ENCODE measurements at places on chromosomes 3 and 15.

- DNase-seq = peak; percentile 9
Measured at GRCh38 chr3:33372218-33373081, 67.8 kb downstream of the UBP1 start.

GRCh38 chr3:10702961-10703740 is 112.9 kb upstream of the SLC6A11 start:
- no peak for DNase-seq

DNA sequence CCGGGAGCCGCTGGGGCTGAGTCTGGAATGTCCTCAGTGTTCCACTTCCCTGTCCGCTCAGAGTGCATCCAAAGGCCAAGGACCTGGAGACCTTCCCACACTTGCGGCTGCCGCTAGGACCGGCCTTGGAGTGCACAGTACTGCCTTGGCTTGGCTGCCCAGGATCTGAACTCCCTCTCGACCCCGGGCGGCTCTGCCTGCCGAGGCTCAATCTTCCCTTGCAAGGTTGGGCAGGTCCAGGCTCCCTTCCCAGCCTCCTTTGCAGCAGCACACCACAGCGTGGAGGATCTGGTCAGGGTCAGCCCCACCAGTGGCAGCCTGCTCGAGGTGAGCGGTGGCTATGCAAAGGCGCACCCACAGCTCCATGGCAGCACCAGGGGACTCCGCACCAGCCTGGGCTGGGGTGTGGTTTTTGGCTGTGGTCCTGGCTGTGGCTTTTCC is 69.2 kb downstream of the PLXNA1 start:
- DNase-seq = no peak

DNA sequence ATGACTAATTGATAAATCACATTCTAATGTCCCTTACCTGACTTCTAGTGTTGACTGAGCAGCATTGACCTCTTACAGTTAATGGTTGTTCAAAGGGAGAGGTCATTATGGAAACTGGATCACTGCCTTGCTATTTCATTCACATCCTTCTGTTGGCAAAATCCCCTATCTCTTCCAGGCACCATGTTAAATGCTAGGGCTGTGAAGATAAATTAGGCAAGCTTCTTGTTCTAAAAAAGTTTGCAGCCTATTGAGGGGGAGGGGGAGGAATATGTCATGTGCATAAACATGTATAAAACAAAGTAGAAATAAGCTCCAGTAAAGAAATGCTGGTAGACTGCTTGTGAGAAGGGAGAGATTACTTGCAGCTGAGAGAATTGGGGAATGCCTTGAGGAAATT is 84.8 kb upstream of the MLF1 start:
- no peak for DNase-seq

GRCh38 chr3:186990878-186991308 is 60.6 kb downstream of the ST6GAL1 start:
- DNase-seq = no peak

DNA sequence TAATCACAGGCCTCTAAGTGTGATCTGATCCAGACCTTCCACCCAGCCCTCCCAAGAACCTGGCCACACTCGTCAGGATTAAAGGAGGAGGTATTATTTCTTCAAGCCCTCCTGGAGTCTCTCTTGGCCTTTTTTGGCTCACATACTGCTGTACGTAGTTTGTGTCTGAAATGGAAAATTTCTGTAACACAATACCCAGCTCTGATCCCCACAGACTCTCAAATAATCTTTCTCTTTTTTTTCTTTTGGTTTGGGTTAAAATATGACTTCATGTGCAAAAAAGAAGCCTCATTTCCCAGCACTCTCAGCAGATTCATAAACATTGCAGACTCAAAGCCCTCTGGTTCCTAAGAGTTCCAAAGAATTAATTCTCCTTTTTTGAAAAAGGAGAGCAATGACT is 96.5 kb upstream of the PHLDB2 start:
- DNase-seq = no peak

DNA sequence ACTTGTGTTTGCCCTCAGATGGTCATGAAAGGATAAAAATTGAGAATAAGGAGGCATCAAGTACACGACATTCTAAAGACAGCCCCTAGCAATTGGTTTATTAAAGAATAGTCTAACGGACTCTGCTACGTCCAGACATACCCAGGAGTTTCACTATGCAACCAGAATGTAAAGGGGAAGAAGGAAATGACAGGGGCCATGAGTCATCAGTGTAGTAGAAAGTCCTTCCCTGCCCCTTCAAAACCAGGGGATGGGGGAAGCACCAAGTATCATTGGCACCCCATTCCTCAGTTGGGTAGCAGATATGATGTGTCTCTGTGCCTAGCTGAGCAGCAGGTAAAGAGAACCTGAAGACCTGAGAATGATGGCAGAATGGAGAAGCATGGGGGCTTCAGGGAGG is 367.4 kb downstream of the IL20RB start:
- DNase-seq = no peak

DNA sequence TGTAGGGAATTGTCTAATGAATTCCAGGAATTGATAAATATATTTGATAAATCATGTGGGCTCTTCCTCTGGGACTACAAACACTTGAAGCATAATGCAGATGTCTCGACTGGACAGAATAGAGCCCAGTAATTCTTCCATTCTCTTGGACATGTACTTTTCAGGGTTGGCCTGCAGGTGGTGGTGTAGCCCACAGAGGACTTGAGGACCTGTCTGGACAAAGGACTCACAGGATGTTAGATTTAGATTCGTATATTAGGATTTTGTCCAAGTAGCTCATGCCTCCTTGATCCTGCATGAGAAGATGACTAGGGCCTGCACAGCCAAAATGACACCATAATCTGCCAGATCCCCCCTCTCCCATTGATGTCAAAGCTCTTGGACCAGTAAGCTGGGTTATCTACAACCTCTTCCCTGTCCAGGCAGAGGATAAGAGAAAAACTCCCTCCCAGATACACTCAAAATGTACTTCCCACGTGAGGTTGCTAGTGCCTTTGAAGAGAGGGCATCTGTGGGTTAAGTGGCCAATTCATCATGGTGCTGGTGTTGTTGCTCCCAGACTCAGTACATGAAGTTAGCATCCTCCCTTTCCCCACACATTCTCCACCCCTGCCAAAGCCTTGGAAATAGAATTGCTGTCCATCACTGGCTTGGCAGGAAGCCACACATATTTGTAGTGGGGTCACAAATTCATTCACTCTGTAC is 88.6 kb upstream of the ZNF280D start:
- peak; percentile 30 for DNase-seq

- peak; percentile 17 for DNase-seq
Measured at GRCh38 chr3:12706504-12707253, 42.8 kb upstream of the RAF1 start.

DNA sequence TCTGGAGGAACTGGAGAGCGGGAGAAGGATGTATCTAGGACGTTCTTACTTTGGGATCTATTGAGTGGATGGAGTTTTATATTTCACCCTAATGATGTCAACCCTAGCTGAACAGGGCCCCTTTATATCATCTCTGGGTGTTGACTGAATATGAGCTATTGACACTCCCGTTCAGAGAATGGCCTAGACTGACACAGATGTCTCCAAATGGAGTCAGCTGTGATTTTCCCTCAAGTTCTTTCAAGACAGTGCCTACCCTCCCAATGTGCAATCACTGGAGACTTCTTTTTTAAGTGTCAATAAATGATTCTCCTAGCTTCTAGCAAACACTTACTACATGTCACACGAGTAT is 63.8 kb downstream of the FRMD4B start:
- DNase-seq = no peak

- no peak for DNase-seq
Measured at GRCh38 chr3:64872345-64872744, 184.5 kb upstream of the ADAMTS9 start.

- peak; percentile 57 for DNase-seq
Measured at GRCh38 chr3:171187706-171188290, 161.3 kb upstream of the SLC2A2 start.

DNA sequence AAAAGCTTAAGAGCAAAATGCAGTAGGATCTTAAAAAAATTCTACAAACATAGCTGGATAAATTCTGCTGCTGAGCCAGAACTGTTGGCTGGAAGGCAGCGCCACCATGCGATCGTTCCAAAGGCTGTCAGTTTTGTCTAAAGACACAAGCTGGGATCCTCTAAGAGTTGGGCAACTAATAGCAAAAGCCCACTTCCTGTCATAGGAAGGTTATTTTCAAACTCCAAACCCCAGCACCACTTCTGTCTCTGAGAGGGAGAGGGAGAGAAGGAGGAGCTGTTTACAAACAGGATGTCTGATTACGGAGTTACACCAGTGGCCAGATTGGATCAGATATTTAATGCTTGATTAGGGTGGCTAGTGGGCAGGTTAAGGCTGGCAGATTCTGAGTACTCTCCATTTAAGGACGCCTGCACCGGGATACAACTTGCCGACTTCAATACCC is 44.0 kb downstream of the EIF4E3 start:
- DNase-seq = peak; percentile 72

- DNase-seq = no peak
Measured at GRCh38 chr3:139930211-139930610, 4.8 kb upstream of the CLSTN2 start.

GRCh38 chr3:42023380-42023779 is 61.5 kb upstream of the ULK4 start:
- DNase-seq = no peak

- DNase-seq = no peak
Measured at GRCh38 chr3:33419948-33420347, 20.3 kb downstream of the UBP1 start.

- DNase-seq = no peak
Measured at GRCh38 chr3:45124352-45124751, 21.8 kb downstream of the CDCP1 start.
